ENCODE measurements at places on chromosomes 16 and 17.

- no peak for DNase-seq
Measured at GRCh38 chr16:86414991-86415740, 95.2 kb upstream of the FOXF1 start.

DNA sequence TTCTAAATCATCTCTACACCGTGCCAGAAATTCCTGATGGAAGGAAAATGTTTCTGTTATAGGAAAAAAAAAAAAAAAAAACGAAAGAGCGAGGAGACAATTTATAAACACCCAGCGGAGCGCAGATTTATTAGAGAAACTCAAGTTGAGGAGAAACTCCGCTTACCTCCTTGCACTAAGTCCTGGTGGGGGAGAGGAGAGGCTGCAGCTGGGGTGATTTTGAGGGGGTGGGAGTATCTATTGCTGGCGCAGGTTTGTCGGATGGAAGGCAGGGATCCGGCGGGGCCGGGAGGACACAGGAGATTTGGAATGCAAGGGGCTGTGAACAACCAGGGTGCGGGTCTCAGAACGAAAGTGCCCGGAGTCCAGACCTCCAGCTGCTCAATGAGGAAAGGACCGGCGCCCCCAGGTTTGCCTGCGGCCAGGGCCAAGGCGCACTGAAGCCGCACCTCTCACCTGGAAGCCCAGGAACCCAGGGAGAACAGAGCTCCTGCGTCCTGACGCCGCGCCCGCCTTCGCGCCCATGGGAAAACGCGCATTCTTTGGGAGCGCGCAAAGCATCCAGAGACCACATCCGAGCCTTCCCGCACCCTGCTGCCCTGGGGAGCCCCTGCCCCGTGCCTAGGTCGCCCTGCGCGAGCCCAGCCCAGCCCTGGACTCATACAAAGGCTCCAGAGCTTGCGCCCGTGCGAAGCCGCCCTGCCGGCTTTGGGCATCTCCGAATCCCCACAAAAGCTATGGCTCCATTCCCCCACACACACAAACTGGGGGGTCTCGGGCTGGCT lies 2.6 kb upstream of the HOXB8 start:
- DNase-seq = no peak

DNA sequence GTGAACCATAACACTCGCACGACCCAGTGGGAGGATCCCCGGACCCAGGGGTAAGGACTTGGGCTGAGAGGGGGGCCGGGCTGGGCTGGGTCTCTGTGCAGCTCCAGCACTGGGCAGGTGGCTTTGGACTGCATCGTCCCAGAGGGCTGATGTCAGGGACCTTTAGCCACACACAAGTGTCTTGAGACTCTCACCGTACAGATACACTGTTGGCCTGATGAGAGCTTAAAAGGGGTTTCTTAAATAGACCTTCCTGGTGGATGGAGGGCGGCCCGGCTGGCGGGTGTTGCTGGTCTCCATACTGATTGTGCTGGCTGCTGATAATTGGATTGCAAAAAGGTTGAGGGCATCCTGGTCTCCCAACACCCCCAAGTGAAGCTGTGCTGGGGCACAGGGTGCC lies 21.7 kb upstream of the CLEC18A start:
- no peak for DNase-seq

- DNase-seq = peak; percentile 49
Measured at GRCh38 chr16:67537270-67537635, 8.6 kb downstream of the RIPOR1 start.

DNA sequence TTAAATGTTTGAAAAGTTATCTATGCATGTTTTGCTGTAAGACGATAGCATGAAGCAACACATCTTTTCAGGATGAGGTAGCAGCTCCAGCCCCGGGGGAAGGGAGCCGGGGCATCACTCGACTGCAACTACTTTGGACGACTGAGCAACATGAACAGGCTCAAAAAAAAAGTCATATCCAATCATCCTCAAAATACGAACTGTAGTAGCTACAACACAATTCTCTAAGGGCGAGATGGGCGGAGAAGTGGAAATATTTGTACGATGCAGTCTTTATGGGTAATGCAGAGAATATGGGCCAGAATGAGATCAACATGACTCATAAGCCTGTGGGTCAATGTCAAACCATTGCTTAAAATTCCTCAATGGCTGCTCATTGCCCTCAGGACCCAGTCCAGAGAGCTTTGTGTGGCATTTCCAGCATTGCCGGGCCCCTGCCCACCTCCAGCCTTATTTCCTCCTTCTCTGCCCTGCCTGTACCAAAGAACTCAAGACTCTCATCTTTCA lies 17.7 kb upstream of the SMURF2 start:
- DNase-seq = no peak

GRCh38 chr17:6352801-6353560 lies 81.9 kb downstream of the AIPL1 start:
- DNase-seq = no peak

DNA sequence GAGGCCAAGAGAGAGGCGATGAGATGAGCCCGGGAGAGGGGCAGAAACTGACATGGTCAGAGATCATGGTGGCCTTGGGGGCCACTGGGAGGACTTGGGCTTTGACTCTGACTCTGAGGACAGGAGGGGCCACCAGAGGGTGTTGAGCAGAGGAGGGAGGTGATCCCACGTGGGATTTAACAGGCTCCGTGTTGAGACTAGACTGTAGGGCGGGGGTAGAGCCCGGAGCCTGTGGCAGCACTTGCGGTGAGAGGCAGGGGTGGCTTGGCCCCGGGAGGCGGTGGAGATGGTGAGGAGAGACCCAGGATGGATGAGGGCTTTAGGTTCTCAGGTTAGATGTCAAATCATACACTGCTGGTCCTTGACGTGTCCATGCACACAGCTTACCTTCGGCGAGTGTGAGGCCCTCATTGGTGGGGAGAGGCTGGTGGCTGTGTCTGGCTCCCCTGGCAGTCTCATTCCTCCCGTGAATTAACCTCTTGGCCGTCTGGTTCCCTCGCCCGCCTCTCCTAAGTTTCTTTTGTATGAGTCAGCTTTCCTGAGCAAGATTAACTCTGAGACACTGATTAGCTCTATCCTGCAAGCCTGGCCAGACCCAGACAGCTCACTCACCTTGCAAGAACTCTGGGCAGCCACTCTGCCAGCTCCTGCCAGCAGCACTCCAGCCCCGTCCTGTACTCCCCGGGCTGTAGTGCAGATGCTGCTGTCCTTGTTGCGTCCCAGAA lies 39.7 kb downstream of the VPS35L start:
- no peak for DNase-seq

- peak; percentile 78 for DNase-seq
Measured at GRCh38 chr16:67546761-67547422, 15.4 kb upstream of the CTCF start.

DNA sequence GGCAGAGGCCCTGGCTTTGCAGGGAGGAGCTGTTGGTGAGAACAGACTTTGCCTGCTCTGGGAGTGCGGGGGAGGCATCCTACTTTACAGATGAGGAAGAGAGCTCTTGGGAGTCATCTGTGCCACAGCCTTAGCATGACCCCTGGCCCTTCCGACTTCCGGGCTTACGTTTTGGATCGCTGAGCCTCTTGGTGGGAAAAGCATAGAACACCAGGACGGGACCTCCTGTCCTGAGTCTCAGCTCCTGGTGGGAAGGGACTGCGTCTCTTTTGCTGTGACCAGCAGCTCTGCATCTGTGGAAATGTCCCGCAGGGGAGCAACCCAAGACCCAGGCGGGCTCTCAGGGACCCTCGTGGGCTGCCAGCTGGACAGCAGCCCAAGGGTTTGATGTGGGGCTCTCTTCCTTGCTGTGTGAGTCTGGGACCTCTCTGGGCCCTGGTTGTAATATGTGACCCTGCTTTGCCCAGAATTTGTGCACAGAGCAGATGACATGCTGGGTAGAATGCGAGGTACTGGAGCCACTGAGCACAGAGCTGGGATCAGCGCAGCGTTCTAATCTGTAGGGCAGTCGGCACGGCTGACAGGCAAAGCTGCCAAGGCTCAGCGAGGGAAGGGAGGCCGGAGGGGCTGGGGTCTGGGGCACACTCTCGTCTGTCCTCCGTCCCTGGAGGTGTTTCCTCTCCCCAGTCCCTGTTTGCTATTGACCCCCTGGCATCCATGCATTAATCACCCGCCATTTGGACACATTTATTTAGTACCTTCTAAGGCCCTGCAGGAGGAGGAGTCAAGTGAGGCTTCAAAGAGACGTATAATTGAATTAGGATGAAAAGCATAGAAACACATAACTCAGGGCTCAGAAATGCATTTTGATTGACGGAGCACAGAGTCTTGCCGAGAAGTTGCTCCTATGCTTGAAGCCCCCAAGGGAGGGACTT lies 64.0 kb downstream of the NT5M start:
- no peak for DNase-seq

DNA sequence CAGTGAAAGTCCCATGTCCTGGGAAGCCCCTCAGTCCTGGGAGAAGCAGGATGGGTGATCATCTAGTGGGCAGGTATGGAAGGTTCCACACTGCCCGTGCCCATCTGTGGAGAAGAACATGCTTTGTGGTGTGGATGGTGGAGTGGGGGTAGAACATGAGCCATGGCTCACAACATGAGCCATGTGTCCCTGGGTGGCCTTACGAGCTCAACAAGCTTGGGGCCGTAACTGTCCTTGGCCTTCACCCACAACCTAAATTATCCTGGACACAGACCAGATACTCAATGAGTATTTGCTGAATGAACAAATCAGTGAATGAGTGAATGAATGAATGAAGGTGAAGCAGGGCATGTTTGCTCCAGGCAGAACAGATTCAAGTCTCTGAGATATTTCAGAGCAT lies 13.5 kb downstream of the SOX8 start:
- no peak for DNase-seq

DNA sequence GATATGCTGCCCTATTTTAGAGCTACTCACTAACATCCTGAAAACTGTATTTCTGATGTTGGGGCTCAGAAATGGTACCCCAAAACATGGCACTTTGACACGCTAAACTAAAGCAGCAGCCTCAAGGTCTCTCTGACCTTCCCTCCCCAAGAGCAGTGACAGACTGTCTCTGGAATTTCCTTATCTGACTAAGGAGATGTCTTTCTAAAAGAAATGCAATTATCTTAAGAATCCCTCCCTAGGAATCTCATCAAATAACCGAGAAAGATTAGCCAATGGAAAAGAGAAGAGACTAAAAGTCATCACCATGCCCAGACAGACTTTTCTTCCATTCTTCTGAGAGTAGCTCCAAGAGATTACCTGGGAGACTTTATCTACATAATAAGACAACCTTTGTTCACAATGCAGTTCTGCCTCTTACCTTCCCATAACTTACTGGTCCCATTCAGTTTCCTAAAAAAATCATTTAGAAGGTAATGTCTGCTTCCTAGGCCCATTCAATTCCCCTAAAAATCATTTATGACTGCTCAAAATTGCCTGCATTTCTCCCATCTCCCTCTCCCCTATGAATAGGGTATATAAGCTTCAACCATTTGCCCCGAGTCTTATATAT lies 123.9 kb downstream of the CPPED1 start:
- DNase-seq = no peak

DNA sequence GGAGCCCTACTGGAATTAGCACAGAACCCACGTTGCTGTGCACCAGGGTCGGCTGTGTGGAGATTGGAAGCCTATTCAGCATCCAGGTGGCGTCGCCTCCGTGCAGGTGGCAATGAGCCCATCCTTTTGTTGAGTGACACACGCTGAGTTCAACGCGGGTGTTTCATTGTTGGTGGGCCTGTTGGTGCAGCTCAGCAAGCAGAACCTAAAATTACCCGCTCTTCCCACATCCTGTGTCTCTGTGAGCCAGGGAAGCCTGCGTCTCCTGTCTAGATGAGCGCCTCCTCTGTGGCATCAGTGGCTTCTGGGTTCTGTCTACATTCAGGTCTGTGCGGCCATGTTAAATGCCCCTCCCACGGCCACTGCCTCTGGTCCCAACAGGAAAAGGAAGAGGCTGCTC lies 14.5 kb downstream of the CD2BP2 start:
- no peak for DNase-seq

DNA sequence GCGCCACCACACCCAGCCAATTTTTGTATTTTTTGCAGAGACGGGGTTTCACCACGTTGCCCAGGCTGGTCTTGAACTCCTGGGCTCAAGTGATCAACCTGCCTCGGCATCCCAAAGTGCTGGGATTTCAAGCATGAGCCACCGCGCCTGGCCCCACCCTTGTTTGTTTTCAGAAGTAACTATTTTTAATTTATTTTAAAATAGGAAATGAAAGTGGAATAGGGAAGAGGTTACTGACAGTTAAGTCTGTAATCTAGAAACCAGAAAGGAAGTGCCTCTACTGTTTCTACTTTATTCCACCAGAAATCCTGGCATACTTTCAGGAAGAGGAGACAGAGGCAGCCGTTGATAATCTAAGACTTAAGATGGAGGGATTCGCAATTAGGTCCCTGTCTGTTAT lies 225.6 kb downstream of the TANC2 start:
- no peak for DNase-seq

DNA sequence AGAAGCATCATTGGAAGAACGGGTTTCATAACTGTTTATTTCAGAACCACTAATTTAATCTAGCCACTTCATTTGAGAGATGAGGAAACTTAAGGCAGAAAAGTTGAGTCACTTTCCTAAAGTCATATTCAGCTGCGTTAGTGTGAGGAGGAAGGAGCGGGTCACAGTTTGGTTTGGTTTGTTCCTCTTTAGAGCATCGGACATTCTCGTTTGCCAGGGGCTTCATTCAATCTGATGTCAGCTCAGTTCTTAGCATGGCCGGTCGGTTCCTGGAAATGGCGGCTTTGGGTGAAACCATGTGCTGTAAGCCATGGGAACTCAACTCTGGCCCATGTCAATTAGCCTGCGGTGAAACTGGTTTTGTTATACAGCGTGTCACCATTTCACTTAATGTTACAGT lies 186.5 kb downstream of the LGALS9B start:
- no peak for DNase-seq

DNA sequence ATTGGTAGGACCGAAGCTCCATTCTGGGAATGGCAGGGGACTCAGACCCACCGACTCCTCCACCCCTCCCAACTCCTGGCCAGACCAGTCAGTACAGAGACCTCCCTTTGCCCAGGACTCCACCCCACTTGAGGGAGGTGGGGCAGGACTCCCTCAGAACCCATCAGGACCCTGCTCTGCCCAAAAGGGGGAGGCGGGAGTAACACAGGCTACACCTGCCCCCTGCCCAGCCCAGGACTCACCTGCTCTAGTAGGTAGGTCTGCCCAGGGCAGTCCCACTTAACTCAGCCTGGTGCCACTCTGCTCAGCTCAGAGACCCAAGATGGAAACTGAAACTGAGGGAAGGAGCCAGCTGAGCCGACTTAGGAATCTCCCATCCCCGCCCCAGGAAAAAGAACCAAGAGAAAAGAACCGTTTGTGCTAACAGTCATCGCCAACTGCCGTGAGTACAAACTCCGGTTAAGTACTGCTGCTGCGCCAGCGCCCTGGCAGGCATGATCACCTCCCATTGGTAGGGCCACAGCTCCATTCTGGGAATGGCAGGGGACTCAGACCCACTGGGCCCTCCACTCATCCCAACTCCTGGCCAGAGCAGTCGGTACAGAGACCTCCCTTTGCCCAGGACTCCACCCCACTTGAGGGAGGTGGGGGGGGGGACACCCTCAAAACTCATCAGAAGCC lies 503 bp downstream of the DHX58 start:
- peak; percentile 35 for DNase-seq
